Inflammatory macrophage treated with lipopolysaccharide for 1 hour (primary cell): ENCODE measurements at places on chromosomes 6 and 20.

DNA sequence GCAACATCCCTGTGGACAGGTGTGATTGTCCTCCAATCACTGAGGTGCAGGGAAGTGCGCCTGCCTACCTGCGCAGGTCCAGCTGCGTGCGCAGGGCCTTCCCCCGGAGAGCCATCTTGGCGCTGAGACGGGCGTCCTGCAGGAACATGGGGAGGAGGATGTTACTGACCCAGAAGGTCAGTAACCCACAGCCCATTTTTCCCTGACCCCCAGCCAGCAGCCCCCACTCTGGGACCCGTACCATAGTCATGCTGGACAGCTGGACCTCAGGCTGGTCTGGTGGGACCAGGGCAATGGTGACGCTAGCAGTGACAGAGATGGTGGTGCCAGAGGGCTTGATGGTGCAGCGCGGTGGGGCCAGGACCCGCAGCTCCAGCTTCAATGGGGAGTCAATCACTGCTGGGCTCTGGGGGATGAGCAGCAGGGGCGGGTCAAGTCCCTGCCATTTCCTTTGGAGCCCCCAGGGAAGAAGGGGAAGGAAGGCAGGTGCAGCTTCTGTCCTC is 9.7 kb downstream of the PLTP start:
- DNase-seq: no peak

- DNase-seq: peak; percentile 23
These were observed 710 bp downstream of the BTBD9 start for GRCh38 chr6:38638941-38639497.

DNA sequence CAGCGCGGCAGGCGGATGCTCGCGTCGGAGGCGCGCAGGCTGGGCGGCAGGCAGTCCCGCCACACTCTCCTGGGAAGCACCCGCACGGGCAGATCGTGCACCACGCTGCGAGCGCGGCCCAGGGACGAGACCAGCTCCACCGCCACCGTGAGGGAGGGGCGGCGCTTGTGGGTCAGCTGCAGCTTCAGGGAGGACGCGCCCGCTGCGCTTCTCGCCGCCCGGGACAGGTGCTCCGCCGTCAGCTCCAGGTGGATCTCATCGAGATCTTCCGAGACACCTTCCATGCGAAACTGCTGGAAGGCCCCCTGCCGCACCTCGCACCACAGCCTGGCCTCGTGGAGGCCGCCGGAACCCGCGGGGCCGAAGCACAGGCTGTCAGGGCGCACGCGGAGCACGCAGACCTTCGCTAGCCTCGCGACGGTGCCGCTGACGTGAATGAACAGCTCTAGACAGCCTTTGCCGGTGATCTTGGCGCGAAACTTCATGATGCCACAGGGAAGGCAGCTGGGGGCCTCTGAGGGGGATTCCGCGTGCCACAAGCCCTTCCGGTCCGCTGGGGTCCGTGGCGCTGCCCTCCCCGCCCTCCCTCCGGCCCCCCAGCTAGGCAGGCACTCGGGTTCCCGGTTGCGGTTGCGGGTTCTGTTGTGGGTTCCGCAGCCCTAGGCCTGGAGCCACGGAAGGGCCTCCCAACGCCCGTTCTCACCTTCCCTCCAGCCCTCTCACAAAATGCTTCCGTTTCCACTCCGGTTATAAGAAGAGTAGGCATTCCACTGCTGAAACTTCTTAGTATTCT is at the start of gene HUS1B:
Gene HUS1B, minus strand, starts transcription at position 641 of the 793 bp plus-strand sequence. Its CDS starts 156 bp downstream, at position 485.
- DNase-seq: no peak

GRCh38 chr6:43338243-43338642 is 29.6 kb upstream of the CRIP3 start:
- no peak for DNase-seq

DNA sequence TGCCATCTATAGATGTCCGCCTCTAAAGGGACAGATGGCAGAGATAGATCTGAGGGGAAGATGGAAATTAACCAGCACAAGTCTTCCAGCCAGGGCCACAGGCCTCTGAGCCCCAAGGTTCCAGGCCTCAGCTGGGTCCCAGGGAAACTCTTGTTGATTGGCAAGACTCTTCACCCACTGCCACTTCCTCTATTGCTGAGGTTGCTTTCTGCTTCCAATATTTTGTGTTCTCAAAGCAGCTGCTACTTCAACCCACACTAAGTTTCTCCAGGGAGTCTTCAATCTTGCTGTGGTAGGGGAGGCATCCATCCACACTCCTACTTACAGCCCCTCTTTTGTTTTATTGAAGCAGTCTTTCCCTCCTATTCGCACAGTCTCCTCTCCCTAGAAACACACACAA is 36.4 kb upstream of the SASH1 start:
- DNase-seq: no peak

DNA sequence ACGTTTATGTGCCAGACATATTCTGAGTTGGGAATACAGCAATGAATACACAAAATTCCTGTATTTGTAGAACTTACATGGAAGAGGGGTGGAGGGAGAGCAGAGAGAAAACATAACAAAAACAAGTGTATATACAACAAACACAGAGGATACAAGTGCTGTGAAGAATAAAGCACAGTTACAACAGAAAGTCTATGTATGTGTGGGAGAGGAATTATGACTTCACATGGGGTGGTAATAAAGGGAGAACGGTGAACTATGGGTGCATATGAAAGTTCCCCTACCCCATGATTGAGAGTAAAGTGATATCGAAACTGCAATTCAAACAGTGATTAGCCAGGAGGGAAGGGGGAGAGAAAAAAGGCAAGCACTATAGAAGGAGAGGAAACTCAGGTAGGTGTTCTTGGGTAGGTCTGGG is 24.6 kb downstream of the HBS1L start:
- no peak for DNase-seq

- DNase-seq: no peak
These were observed 652.7 kb downstream of the PHF3 start for GRCh38 chr6:64288351-64288750.

GRCh38 chr20:49908258-49908565 is 7.1 kb downstream of the SPATA2 start:
- no peak for DNase-seq

- no peak for DNase-seq
These were observed 15.0 kb downstream of the TRAPPC3L start for GRCh38 chr6:116530436-116530835.

GRCh38 chr6:142708651-142709050 is 236.3 kb downstream of the HIVEP2 start:
- no peak for DNase-seq

DNA sequence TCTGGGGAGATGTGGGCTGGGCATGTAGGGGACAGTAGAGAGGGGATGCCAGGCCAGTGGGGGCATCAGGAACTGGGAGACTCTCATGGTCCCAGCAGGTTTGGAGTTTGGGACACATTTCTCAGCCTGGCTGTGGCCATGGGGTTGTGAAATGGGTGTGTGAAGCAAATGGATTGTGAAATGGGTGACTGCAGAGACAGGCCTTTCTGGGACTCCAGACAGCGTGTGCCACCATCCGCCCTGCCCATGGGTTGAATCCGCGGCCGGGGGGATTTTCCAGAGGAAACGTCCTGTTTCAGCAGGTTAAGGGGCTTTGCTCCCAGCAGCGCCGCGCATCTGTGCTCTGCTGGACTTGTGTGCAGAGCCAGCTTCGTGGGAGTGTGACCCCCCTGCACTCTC is 3.7 kb upstream of the PMEPA1 start:
- peak; percentile 83 for DNase-seq

DNA sequence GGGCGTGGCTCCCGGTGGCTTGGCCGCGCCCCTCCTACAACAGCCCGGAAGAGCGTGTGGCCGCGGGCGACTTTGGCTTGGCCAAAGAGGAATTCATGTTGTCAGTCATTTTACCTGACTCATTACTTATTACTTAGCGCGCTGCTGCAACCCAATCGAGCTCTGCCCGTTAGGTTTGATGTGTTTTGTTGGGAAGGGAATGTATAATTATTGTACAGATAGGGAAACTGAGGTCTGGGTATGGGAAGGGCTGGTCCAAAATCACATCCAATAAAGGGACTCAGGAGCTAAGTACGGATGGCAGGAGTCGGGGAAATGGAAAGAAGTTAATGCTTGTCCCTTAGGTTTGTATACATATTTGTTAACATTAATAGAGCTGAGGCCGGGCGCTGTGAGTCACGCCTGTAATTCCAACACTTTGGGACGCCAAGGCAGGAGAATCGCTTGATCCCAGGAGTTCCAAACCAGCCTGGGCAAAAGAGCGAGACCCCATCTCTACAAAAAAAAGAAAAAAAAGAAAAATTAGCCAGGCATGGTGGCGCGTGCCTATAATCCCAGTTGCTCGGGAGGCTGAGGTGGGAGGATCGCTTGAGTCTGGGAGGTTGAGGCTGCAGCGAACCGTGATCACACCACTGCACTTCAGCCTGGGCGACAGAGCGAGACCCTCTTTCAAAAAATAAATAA is 639 bp upstream of the ZNF335 start:
- DNase-seq: peak; percentile 93

- DNase-seq: no peak
These were observed 304.1 kb downstream of the CDH4 start for GRCh38 chr20:61556111-61556510.

GRCh38 chr6:167888098-167888497 is 61.4 kb downstream of the AFDN start:
- no peak for DNase-seq

DNA sequence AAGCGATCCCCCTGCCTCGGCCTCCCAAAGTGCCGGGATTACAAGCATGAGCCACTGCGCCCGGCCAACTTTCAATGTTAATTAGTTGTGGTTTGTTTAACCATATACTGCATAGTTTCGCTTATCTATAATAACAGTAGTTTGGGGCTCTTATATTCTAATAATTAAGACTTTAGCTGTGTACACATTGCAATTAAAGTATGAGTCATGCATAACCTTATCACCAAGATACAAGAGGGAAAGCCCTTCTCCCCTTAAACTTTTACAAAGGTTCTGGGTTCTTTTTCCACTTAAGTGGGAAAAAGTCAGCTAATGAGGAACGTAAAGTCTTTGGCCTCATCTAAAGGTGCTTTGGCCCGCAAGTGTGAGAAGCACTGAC is 3.2 kb upstream of the MCCD1 start:
- no peak for DNase-seq

DNA sequence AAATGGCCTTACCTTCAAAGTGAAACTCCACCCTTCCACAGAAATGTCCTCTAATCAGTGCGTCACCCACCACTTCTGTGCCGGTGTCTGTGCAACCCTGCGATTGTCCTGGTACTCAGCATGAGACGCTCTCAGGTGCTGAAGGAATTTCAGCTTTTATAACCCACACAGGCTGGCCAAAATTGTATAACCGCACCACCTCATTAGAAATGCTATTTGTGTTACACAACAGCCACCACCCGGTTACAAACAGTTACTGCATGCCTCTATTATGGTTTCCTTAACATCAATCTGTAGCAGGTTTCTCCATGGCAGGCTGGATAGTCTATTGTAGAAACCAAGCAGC is 51.5 kb downstream of the SLC23A2 start:
- no peak for DNase-seq

GRCh38 chr6:163836876-163837690 is 422.6 kb downstream of the QKI start:
- DNase-seq: no peak

- no peak for DNase-seq
These were observed 34.1 kb upstream of the SLC35D3 start for GRCh38 chr6:136887953-136888352.

DNA sequence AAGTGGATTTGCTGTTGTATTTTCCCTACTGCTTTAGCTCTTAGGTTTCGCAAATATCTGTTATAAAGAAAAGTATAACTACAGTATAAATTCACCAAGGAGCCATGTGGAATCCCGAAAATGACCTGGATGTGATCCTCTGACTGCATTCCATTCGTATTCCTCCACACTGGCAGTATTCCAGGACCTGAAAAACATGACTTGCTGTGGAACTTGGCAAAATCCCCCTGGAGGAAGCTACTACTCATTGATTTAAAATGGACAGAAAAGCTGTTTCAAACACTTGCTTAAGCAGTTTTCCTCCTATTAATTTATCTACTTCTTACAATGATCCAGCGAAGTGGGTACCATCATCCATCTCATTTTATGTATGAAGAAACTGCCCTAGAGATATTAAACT is 13.3 kb upstream of the ENPP5 start:
- no peak for DNase-seq

GRCh38 chr6:126657561-126658175 is 317.8 kb downstream of the CENPW start:
- peak; percentile 2 for DNase-seq

DNA sequence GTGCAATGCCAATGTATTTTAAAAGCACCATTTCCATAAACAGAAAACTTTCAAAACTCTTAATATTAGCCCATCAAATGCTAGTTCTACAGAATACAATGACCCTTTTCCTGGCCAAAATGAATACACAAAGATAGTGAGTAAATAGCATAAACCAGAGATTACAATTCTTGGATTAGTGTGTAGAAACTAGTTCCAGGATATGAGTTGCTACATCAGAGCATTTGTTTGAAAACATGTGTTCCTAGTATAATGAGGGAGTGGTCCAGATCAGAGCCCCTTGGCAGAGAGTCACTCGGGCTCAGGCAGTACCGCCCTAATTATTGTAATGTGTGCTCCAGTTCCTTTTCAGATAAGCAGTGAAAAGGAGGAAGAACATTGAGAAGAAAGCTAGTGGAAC is 63.7 kb upstream of the COL21A1 start:
- DNase-seq: no peak

DNA sequence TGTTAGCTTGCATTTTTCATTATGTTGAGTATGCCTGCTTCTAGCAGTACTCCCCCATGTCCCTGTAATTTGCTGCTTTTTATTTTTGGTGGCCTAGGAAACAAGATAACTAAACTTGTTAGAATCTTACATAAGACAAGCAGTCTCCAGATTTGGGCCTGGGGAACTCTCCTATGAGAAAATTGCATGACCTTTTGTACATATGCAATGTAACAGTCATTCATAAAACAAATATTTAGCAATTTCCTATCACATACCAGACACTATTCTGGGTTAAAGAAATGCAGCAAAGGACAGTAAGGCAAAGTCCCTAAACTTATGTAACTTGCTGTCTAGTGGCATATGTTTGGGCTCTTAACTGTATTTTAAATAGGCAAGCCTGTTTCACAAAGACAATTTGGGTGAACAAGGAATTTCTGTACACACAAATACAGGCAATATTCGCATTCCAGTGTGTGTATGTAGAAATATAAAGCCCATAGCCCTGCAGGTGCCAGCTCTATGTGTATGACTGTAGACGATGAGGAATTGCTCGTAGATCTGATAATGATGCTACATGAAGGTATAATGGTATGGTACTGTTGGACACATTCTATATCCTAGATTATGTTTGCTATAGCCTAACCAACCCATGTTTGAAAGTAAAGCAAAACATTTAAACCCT is 305.2 kb upstream of the CITED2 start:
- peak; percentile 78 for DNase-seq

DNA sequence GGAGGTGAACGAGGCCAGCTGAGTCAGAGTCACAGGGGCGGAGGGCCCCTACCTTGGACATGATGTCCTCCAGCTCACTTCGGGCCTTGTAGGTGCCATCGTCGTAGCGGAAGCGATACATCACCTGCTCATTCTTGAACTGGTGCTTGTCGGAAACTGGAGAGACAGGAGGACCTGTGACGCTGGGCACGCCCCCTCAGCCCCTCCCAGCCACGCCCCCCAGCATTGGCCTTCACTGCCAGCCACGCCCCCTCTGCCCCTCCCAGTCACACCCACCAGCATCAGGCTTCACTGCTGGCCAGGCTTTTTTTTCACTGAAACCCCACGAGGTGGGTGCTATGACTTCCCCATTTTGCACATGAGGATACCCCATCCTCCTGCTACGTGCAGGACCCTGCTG is 148.2 kb downstream of the PREX1 start:
- DNase-seq: peak; percentile 56

- no peak for DNase-seq
These were observed 628 bp downstream of the NKAIN4 start for GRCh38 chr20:63253438-63254231.

GRCh38 chr20:59697068-59697467 is 92.7 kb downstream of the PHACTR3 start:
- no peak for DNase-seq

GRCh38 chr6:70241031-70241430 is 61.9 kb downstream of the COL9A1 start:
- no peak for DNase-seq
